ENCODE measurements at places on chromosomes 13 and 19. TPM values are rescaled to one million over a fixed set of nuclear protein-coding genes. Genes with fewer than 3 reads are reported as not detected.

- DNase-seq: peak; percentile 36
These were observed 177.1 kb upstream of the RFC3 start for GRCh38 chr13:33640832-33641231.

DNA sequence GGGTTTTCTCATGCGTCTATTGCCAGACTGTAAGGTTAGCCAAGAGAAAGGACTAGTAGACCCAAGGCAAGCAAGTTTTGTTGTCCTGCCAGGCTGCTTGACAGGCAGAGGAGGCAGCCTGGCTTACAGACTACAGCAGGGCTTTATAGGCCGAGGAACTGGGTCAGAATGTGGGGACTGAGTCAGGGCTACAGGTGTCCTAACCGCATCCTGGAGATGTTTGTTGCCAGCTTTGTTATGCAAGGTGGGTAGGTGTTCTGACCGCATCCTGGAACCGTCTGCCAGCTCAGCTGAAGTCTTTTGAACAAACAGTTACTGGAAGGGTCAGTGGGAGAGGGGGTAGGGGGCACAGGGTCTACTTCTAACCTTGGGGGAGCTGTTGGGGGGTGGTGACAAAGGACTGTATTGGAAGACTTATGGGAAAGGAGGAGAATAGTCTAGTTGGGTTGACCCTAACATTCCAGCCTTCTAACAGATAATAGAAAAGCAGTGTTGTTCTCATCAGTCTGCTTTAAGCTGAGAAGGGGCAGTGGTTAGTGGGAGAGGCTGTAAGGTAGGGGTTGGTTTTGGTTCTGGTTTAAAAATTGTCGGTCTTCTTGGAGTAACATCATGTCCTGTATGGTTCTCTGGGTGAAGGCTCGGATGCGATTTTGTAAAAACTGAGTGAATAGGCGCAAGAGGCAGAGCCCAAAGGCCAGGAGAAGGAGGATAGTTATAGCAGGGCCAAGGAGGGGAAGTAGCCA is 913.8 kb upstream of the SLITRK5 start:
- peak; percentile 84 for DNase-seq

- peak; percentile 56 for DNase-seq
These were observed 142.0 kb downstream of the ZNF737 start for GRCh38 chr19:20423381-20424197.

GRCh38 chr13:48578516-48579164 is 45.8 kb upstream of the RCBTB2 start:
- DNase-seq: no peak

VWA8 gene
- polyA plus RNA-seq: 10.1 TPM

FPR1 gene
- polyA plus RNA-seq: 1.2 TPM

GRCh38 chr13:84470528-84470927 is 588.3 kb upstream of the SLITRK1 start:
- DNase-seq: no peak

- DNase-seq: no peak
These were observed 138.7 kb downstream of the KDM4B start for GRCh38 chr19:5107432-5108122.

BEST2 gene
- 0.12 TPM for polyA plus RNA-seq

FFAR1 gene
- not detected for polyA plus RNA-seq

- DNase-seq: no peak
These were observed 290.2 kb downstream of the IRS2 start for GRCh38 chr13:109496216-109496615.

LMTK3 gene
- 0.46 TPM for polyA plus RNA-seq

FSD1 gene
- 3.0 TPM for polyA plus RNA-seq

GRCh38 chr13:45269204-45269603 is 68.4 kb upstream of the KCTD4 start:
- peak; percentile 34 for DNase-seq

KLK11 gene
- polyA plus RNA-seq: 1.5 TPM

GAMT gene
- 8.0 TPM for polyA plus RNA-seq

- DNase-seq: no peak
These were observed 79.3 kb downstream of the CRYL1 start for GRCh38 chr13:20446405-20446804.

CATSPERD gene
- polyA plus RNA-seq: not detected

DNA sequence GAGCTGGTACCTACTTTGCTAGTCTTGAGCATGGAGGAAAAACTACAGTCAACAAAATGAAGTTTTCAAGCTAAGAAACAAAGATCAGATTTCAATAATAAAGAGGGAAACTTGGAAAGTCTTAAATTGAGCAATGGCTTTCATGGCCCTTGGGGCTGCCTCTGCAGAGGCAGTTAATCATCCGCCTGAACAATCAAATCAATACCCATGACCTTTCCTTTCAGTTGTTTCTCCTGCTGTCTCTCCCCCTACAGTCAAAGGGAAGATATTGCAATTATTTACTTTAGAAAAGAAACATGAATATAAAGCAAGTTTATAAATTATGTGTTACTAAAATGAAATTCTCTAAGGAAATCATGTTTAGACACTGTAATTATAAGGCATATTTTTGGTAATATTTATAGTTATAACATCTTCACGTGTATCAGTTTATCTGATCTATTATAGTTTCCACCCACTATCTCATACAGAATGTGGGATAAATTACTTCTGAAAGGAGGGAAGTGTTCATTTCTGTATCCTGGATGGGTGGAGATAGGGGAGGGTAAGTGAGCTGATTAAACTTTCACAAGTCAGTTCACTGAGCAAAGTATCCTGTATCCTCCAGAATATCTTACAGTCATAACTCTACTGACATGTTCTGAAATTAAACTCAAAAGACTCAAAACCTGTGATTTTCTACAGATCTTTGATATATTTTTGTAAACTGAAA is 72.4 kb upstream of the TSC22D1 start:
- DNase-seq: peak; percentile 37

- DNase-seq: no peak
These were observed 12.0 kb downstream of the FPR1 start for GRCh38 chr19:51739466-51740213.

DNA sequence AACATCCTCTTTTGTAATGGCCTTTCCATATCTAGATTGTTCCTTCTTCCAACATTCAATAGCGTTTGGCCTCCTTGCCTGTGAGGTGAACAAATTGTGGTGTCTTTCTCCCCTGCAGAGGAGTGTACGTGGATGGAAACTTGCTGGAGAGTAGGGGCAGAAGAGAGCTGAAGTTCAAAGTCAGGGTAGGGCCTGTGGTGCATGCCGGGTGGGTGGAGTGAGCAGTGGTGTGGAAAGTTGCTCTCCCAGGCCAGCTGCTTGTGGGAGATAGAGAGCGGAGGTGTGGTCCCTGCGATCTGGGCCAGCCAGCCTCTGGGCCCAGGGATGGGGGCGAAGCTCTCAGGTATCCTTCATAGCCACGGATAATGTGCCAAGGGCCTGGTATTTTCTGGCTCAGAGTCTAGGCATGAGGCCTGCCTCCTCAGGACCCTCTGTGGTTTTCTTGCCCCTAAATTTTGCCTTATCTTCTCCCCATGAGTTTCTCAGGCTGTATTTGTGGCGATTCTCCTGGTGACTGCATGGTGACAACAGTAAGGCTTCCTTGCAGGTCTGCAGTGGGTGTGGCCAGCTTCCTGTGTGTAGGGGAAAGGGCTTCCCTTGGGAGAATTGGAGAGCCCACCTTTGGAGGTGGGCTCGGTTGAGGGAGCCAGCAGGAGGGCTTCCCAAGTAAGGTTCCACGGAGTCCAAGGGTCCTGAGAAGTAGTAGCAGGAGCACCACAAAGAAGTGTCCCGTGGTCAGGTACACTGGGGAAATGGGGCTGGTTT is 6.7 kb downstream of the RGCC start:
- DNase-seq: no peak

NLRP9 gene
- not detected for polyA plus RNA-seq

GRCh38 chr19:46624958-46625661 is at the start of gene PTGIR:
PTGIR (minus strand) TSS chr19:46625089; CDS start chr19:46624225, 864 bp downstream.
- DNase-seq: no peak

- DNase-seq: no peak
These were observed 272.6 kb upstream of the KLHL1 start for GRCh38 chr13:70380809-70381208.

- no peak for DNase-seq
These were observed 4.7 kb downstream of the PRKACA start for GRCh38 chr19:14112809-14113385.

HIPK4 gene
- polyA plus RNA-seq: 0.07 TPM

GRCh38 chr13:52906122-52906903 is 57.9 kb upstream of the PCDH8 start:
- DNase-seq: no peak

ADAMTSL5 gene
- polyA plus RNA-seq: 6.0 TPM

DNA sequence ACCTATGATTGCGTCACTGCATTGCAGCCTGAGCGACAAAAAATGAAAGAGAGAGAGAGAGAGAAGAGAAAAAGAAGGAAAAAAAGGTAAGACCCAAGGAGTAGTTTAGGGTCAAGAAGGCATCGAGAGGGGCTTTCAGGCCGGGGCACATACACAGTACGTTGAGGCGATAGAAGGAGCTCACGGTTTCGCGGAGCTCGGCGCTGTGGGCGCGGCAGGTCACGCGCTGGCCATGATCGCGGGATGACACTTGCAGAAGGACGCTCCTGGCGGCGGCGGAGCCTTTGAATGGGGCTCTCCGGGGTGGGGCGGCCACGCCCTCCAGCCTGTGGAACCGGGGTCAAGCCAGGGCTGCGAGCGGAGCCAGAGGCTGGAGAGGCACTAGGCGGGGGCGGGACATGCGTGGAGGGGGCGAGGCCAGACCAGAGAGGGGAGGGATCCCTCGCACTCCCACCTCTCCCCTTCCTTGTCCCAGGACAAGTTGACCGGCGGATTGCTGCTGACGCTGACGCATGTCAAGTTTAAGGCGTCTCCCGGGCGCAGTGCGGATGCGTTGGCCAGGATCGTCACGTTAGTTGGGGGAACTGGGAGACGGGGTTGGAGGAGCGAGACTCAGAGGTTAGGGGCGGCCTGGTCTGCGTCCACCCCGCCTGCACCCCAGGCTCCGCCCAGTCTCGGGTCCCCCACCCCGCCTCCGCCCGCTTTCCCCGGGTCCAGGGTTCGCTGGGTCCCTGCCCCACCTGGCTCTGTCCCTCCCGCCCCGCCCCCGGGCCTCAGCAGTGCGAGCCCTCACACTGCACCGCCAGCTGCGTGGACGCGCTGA is 6.9 kb downstream of the NPHS1 start:
- no peak for DNase-seq

- DNase-seq: no peak
These were observed 144.3 kb downstream of the ZNF536 start for GRCh38 chr19:30516531-30516930.

GPC6 gene
- 3.4 TPM for polyA plus RNA-seq

CGB3 gene
- not detected for polyA plus RNA-seq

GIPC3 gene
- polyA plus RNA-seq: 0.01 TPM

- DNase-seq: peak; percentile 52
These were observed 20.6 kb downstream of the BRSK1 start for GRCh38 chr19:55304279-55304978.

CD70 gene
- polyA plus RNA-seq: 28.9 TPM

DNA sequence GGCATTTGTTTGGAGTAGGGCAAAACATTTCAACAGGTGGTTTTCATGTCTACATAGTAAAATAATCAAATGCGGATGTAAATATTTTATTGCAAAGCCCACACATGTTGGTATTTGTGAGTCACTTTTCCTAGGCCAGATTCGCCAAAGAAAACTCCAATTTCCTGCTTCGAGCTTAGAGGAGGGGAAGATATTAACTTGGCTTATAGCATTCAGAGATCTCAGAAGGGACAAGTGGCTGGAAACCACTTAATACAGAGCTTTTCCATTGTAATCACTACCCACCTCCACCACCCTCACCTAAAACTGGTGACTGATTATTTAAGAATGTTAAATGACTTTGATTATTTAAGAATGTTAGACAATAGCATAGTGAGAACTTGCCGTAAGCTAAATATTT is 530.6 kb upstream of the SPRY2 start:
- DNase-seq: peak; percentile 41

DNA sequence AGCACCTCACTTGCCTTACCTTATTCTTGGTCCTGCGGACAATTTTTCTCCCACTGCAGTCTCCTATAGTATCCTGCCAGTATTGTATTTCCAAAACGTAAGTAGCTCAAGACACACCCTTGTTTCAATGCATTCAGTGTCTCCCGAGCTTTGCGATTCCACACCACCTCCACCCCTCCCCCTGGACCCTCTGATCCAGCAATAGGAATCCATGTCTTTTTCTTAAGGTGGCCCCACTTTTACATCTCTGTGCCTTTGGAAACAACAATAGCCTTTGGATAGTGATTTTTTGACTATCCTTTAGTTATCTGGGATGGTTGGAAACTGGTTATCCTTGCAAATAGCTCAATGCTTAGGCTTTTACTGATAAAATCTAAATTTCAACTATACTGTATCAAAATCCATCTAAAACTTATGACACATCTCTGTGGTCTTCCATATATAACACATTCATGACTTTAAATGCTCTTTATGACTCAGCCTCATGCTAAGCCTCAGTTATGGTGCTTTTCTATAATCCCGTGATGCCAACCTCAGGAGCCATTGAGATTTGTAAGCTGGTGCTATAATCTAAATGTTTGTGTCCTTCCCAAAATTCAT is 27.1 kb downstream of the FAM216B start:
- peak; percentile 22 for DNase-seq

ZNF527 gene
- polyA plus RNA-seq: 1.8 TPM

F10 gene
- polyA plus RNA-seq: not detected

IGFLR1 gene
- polyA plus RNA-seq: 1.9 TPM

DNA sequence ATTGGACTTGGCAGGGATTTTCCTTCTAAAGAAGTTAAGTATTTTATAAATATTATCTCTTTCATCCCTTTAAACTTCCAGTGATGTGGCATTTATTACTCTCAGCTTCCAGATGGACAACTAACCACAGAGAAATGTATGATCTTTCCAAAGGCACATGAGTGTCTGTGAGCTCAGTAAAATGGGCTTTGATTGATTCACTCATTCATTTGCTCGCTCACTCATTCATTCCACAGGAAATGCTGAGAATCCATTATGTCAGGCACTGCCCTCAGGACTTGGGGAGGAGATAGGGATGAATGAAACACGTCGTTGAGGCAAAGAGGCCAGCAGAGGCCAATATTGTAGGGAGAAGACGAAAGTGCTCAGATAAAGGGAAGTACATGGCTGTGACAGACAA is 359.3 kb downstream of the EFNB2 start:
- DNase-seq: no peak

- DNase-seq: peak; percentile 11
These were observed 159.0 kb upstream of the FNDC3A start for GRCh38 chr13:48816700-48817099.

IZUMO1 gene
- 0.12 TPM for polyA plus RNA-seq

DNA sequence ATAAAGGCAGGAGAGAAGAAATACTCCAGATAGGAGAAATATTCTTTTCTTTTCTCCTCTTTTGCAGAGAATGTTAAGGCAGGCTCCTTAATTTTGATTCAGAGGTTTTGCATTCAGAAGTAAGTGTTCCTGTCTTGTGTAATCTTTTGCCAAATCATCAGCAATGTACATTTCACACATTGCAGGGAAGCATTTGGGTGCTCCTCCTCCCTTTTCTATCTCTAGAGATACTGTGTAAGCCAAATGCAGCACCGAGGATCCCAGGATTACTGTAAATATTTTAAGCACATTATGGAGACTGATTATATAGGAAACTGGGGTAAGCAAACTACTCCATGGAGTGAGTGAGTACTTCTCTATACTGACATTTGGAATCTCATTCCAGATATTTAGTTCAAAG is 7.2 kb downstream of the ATP8A2 start:
- DNase-seq: no peak

DNA sequence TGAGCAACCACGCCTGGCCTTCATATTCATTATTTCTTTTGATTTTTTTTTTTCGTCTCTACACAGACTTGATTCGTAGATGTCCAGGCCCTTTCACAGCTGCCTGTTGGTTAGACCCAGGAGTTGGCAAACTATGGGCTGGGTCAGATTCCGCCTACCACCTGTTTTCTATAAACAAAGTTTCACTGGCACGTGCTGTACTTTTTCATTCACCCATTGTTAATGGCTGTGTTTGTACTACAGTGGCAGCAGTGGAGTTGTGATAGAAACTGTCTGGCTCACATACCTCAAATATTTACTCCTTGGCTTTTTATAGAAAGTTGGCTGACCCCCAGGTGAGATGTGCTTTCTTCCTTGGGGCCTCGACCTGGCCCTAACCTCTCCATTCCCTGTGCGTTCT is 72.9 kb upstream of the TEX29 start:
- no peak for DNase-seq
